Brain microvascular endothelial cell (primary cell): ENCODE measurements at places on chromosomes 5 and 9.
A peak's percentile ranks its signal among the peaks of the same experiment; 100 is the strongest.

DNA sequence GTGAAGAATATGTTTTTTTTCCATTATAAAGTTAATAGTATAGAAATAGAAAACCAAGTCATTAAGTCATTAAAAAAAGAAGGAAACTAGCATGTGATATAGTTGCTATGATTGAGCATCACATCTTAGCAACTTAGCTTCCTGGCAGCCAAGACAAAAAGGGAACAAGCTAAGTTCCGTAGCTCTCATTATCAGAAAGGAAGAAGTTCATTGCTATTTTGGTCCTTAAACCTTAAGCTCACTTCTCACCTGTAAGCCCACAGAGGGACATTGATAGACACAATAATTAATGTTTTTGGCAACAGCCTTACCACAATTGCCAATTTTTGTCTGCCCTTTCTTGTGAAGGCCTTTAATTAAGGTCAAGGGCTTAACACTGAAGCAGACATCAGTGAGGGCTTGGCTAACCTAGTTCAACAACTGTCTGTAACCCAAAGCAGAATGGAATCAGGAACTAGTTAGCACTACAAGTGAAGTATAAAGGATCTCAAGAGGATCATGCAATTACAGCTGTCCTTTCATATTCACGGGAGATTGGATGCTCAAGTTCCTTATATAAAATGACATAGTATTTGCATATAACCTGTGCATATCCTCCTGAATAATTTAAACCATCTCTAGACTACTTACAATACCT lies 24.0 kb upstream of the KLF4 start:
- DNase-seq, result no peak

DNA sequence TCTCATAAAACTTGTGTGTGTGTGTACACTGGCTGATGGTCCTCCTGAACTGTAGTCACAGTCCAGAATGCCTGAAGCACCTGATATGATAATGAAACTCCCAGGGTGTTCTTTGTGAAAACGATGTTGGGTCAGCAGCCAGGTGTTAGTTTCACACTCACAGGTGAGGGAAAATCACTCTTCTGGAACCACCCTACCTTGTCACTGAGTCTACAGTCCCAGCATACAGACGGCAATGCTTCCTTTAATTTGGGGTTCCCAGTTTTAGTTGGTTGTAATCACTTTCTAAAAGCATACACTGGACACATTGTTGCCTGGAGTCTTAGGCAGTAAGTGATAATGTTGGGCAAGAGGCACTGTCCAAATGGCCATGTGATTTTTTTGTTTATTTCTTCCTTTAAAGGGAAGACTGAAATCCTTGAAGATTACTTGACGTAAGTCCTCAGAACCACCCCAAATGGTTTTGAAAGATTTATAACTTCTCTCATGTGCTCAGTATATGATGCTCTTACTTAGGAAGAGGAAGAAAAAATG lies 18.2 kb upstream of the MGAT1 start:
- no peak for DNase-seq

DNA sequence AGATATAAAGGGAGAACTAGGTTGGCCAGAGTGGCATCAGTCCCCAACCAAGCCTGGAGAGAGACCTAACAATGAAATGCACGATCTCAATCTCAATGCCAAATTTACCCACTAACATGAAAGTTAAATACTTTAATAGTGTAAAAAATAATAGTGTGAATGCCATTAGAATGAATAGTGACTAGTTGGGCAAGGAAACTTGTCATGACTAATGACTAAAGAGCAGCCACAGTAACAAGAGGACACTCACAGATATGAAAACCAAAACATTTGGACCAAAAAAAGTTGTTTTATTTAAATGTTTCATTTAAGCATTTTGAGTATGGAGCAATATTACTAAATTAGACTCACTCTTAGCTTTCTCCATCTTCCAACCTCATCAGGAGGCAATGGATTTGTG lies 1853.8 kb downstream of the EFNA5 start:
- no peak for DNase-seq

DNA sequence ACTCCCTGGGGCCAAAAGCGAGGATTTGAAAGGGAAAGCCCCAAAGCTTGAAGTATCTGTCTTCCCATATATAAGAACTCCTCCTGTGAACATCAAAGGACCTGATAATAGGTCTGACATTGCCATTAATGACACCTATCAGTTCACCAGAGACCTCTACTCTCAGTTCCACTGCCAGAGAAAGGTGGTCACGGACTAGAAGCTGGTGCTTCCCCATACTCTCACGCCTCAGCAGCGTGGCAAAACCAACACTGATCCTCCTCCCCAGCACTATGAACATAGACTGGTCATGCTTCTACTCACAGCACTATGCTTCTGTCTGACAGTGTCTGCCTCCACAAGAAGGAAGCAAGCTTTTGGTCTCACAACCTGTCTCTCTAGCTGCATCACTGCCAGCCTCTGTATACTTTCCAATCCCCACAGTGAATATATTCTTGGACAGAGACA lies 37.9 kb downstream of the NRG2 start:
- no peak for DNase-seq

GRCh38 chr9:124454296-124454695 lies 4.0 kb downstream of the ADGRD2 start:
- DNase-seq, result no peak

- DNase-seq, result no peak
Measured at GRCh38 chr5:94812232-94812631, 193.8 kb downstream of the SLF1 start.

- no peak for DNase-seq
Measured at GRCh38 chr5:32526810-32527209, 58.5 kb upstream of the SUB1 start.

DNA sequence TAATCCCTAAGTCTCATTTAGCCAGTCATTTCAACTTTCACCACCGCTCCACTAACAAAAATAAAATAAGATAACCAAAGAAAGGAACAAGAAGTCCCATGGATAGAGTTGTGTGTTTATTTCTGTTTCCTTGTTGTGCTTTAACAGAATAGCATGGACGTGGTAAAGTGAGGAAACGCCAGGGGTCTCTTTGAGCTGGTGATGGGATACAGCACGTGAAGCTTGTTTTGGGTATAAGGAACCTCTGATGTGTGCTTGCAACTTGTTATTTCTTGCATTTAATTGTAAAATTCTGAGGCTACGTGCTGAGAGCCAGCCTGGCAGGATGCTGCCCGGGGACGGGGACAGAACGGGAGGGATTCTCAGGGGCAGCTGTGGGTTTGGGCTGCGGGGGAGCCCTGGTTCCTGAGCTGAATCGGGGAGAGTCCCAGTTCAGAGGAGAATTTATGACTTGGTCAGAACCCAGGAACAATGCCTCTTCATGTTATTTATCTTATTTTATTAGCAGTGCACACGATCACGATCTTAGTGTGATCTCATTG lies 63.4 kb downstream of the ANKRD33B start:
- DNase-seq, result no peak

DNA sequence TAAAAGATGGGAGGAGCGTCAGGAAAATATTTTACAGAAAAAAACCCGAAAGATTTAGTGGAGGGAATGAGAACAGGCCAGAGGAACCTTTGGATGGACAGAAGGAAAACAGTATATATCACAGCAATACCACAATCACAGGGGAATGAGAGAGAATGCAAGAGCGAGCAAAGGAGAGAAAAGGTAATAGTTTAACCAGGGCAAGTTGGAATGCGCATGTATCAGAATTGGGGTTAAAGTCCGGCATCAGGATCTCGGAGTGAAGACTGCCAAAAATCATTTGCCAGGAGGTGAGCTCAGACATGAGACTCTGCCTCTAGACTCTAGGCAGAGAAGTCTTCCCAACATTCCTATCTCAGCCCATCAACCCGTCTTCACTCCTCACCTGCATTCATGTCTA lies 36.8 kb downstream of the PCDHGC5 start:
- DNase-seq, result no peak

- no peak for DNase-seq
Measured at GRCh38 chr5:133048993-133049725, 2.7 kb upstream of the HSPA4 start.

- no peak for DNase-seq
Measured at GRCh38 chr9:32877639-32878217, 94.4 kb downstream of the TMEM215 start.

GRCh38 chr5:176447591-176447977 lies 601 bp upstream of the FAF2 start:
- DNase-seq, result no peak

DNA sequence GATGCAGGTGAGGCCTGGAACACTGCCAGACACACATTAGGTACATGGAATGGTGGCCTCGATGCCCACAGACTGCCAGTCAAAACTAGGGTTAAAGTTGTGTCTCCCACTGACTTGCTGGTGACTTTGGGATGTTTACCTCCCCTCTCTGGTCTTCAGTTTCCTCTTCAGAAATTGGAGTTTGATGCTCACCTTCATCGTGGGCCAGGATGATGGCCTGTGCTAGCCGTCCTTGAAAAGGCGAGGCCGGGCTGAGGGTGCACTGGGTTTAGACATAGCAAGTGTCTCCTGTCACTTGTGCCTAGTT lies 49.0 kb upstream of the FOXE1 start:
- no peak for DNase-seq

DNA sequence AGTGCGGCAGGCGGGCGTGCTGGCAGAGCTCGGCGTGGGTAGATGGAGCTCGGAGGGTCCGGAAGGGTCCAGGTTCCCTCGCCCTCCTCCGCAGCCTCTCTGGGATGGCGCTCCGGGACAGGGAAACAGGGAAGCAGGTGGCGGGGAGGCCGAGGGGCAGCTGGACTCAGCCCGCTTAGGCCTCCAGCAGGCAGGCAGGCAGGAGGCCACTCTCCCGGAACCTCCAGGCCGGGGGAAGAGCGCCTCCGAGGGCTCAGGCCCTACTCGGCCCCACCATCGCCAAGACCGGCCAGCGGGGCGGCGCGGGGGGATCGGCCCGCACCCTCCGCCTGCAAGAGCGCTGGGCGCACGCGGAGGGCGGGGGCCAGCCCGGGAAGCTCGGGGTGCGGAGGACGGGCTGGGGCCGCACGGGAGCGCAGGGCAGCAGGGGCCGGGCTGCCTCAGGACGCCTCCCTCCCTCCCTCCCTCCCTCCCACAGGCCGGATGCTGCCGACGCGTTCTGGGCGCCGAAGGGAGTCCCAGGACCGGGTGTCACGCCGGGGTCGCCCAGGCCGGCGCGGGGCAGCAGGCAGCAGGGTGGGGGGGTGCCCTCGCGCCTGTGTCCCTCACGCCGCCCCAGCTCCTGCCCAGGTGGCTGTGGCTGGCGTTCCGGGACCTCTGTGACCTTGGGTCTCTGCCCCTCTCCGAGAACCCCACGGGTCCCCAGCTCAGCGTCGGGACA lies 977 bp downstream of the MGAT4B start:
- no peak for DNase-seq

- no peak for DNase-seq
Measured at GRCh38 chr9:21267485-21268346, 27.9 kb upstream of the IFNA14 start.

DNA sequence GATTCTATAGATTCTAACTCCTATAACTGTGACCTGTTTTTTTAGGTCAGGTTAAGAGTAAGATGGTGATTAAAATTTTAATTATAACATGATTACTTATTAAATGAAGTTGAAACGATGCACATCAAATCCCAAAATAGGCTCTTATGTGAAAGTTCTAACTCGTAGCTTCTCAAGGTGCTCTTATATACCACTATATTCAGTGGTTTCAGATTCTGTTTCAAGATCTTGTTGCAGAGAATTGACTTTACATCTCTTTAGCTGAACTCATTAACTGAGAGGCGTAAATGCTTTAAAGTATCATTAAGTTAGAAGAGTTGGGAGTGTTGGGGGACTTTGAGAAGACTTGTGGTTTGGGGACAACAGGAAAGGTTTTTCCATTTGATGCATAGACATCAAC lies 1399.8 kb downstream of the PTPRD start:
- no peak for DNase-seq

DNA sequence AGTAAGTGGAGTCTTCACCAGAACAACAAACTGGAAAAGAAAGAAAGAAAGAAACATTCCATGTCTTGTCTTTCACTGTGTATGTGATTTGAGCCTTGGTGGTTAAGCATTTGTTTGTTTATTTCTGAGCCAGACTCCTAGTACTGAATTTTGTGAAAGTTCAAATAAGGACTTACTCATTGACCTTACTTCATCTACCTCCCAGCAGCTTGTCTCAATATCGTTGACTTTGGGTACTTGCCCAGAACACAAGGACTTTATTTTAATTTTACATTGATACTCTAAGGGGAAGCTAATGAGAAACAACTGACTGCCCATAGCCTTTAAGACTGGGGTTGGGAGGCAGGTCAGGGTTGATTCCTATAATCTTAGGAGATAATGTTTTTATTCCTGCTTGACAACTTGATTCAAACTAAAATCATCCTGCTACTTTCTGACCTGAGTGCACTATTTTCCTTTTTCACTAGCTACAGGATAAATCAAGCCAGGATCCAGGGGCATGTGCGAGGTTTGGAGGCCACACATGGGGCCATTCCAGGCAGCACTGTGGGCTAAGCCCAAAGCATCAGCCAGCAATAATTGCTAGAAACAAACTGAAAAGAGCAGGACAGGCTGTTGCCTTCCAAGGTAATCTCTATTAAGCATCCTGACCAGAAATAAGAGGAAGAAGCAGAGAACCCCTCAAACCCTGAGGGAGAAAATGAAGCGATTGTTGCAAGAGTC lies 138.9 kb upstream of the RUSC2 start:
- DNase-seq, result peak; percentile 45

DNA sequence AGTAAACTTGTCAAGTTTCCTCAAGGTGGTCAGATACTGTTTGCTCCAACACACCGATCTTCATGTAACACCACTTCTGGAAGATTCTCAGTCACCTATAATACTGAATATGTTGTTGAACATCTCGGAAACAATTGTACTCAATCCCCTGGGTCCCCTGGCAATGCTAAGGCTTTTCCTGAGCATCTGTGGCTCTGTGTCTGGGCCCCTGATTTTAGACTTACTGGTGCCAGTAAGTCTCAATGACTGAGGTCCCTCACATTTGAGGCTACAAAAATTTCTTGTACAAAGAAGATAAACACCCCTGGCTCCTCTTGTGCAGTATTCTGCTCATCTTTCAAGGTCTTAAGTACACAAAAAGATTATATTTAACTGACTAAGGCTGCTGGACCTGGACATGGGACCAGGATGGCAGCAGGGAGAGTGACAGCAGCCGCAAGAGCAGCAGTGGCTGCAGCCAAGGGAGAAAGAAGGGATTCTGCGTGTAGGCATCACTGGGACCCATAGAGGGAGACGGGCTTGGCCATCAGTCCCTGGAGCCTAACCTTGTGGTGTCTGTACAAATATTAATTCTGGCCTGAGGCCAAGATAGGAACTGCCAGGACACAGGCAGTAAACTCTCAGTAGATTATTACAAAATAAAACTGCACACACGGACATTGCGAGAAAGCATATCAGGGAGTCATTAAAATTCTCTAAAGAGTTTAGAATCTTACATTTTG lies 49.0 kb upstream of the TNPO1 start:
- peak; percentile 57 for DNase-seq

DNA sequence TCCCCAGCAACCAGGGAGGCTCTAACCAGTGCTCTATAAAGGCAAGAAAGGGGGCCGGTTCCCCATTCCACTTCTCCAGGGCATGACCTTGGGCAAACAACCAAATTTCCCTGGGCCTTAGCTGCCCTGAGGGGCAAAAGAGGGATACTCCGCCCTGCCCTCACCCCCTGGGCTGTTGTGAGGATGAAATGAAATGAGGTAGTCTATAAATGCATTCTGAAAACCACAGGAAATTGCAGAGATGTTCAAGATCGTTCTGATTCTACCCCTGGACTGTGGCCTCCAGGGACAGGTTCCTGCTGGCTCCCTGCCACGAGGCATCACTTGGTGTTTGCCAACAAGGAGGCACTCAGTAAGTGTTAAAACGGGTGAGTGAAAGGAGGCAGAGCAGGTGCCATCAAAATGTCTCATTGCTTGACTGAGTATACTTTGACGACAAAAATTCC lies 5.7 kb downstream of the RAPGEF1 start:
- no peak for DNase-seq

GRCh38 chr9:91681461-91682305 lies 258.1 kb upstream of the NFIL3 start:
- peak; percentile 58 for DNase-seq

GRCh38 chr5:75281716-75282465 lies 45.2 kb upstream of the ANKRD31 start:
- peak; percentile 8 for DNase-seq
